ENCODE measurements at places on chromosomes 12 and 14. TPM values are rescaled to one million over a fixed set of nuclear protein-coding genes. Genes with fewer than 3 reads are reported as not detected.

The AMDHD1 gene
- total RNA-seq = 1.1 TPM

The GSG1 gene
- not detected for total RNA-seq

DNA sequence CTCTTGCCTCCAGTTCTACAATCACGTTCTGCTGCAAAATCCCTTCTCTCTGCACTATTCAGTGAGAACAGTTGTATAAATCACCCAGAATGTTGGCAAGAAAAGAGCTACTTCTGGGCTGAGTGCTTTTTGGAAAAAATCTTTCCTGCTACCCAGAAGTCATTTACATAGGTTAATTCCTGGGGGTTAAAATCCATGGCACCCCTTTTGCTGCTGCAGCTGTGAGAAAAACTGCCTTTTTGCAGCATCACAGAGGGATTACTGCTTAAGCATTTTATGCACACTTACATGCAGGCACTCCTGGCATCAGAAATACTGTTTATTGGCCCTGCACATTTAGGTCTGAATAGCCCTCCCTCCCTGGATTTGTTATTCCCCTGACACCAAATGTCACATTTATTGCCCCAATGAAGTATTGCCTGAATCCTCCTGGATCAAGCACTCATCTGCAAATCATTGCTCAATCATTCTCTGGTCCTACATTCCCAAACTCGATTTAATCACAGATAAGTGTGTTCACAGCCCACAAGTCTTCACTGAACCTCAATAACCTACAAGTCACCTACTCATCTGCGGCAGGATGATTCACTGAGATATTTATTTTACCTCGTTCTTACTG lies 43.1 kb upstream of the CCDC196 start:
- no peak for DNase-seq

DNA sequence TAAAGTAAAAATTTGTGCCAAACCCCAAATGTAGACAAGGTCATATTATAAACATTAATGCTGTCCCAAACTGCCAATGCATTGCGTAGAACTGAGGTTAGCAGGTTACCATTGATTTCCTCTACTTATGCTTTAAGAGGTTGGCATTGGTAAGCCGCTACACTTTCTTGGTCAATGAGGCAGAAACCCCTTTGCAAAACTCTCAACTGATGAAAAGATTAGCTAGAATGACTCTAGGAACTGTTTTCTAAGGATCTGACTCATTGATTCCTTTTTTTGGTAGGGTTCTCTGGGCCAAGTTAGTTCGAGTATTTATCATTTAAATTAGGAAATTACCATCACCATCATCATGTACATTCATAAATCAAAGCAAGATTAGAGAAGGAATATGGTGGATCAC lies 44.6 kb downstream of the HMGA2 start:
- DNase-seq = no peak

DNA sequence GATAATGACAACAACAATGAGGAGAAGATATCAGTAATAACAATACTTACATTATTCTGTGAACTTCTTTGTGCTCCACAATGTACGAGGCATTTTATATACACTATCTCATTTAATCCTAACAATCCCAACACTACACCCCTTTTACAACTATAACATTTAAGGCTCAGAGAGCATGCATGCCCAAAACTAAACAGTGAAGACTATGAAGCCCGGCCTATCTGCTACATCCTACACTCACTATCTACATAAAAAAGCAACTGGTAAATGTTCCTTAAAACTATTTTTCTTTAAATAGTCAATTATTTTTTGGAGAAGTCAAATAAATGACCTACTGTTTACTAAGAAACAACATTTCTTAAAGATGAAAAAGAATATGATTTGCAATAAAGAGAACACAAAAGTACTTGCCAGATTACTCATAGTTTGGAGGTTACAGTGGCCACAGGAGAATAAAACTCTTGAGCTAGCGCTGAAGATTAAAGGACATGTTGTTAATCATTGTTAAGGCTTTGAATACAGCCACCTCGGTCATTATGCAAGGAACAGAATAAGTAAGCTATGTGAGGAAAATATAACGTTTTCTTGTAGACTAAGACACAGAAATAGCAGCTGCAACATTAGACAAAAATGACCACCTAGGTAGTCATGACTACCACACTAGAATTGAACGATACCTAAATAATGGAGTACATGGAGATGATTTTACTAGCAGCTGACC lies 56.7 kb downstream of the EPS8 start:
- DNase-seq = no peak

DNA sequence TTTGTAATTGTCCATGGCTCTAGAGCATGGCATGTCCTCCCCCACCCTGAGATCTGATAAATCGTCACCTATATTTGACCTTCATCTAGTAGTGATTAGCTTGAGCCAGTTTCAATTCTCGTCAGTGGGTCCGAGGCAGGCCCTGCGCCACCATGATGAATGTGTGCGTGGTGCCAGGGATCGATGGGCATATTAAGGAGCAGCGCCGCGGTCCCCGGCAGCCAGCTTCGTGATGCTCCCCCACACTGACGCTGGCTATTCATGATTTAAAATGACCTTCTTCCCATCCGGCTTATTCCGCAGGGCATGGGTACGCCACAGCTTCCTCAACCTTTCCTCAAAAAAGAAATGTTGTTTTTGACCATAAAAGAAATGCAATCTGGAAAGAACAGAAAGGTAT lies 68.0 kb downstream of the SLC25A47 start:
- DNase-seq = no peak
